Neural crest cell (in vitro differentiated cells): ENCODE measurements at places on chromosomes 7 and 10.
A peak's percentile ranks its signal among the peaks of the same experiment; 100 is the strongest.

GRCh38 chr7:98976396-98977185, 98.3 kb downstream of the TRRAP start:
- H3K4me1 ChIP-seq = no peaks in the 10 kb centered on the region
- H3K4me3 ChIP-seq = no peak overlapping the region
- no peak for DNase-seq

DNA sequence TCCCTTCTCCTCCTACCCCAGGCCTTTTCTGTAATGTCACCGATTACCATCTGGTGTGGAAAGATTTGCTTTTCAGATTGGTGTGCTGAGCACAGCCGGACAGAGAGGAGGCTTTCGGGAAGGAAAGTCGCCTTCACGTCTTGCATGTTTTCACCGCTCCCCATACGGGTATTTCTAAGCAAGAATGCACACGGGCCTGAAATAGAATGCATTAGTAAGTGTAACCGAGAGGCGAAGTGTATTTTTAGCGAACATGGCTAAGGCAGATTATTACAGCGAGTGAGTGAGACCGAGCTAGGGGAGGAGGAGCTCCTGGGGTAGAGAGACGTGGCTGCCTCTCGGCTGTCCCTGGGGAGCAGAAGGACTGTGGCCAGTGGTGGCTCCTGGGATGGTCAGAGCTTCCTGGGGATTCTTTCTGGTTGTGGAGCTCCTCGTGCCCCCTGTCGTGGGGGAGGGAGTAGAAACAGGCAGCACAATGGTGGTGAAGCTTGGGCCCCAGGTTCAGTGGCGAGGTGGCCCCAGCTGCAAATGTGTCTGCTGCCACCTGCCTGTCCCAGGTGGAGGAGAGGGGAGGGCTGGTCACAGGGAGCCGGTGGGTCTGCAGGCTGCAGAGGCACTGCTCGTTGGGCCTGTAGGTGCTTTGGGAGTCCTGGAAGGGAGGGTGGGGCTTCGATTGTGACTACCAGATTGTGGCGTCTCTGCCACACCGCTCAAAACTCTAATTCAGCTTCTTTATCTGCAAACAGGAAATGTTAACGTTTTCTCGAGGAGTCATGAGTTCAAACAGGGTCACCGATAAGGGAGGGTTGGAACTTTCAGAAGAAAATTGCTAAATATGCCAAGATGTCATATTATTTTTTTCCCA, 135.8 kb downstream of the CAMK1D start:
- H3K4me1 ChIP-seq = peaks cover 5% of the 10 kb centered on the region
- no peak for DNase-seq
- H3K27ac ChIP-seq = no peak overlapping the region
- H3K36me3 ChIP-seq = peaks cover 2% of the 10 kb centered on the region
- H3K4me3 ChIP-seq = no peak overlapping the region
- no peaks in the 10 kb centered on the region for H3K27me3 ChIP-seq

GRCh38 chr10:75250934-75251333, 15.2 kb upstream of the COMTD1 start:
- H3K4me1 ChIP-seq = no peaks in the 10 kb centered on the region
- H3K27ac ChIP-seq = no peak overlapping the region
- H3K27me3 ChIP-seq = no peaks in the 10 kb centered on the region
- H3K4me3 ChIP-seq = no peak overlapping the region
- peaks cover 13% of the 10 kb centered on the region for H3K36me3 ChIP-seq

GRCh38 chr10:11653758-11654471, 42.5 kb upstream of the USP6NL start:
- no peak overlapping the region for H3K27ac ChIP-seq
- H3K4me3 ChIP-seq = no peak overlapping the region
- no peak for DNase-seq
- H3K4me1 ChIP-seq = no peaks in the 10 kb centered on the region
- peaks cover 6% of the 10 kb centered on the region for H3K27me3 ChIP-seq

DNA sequence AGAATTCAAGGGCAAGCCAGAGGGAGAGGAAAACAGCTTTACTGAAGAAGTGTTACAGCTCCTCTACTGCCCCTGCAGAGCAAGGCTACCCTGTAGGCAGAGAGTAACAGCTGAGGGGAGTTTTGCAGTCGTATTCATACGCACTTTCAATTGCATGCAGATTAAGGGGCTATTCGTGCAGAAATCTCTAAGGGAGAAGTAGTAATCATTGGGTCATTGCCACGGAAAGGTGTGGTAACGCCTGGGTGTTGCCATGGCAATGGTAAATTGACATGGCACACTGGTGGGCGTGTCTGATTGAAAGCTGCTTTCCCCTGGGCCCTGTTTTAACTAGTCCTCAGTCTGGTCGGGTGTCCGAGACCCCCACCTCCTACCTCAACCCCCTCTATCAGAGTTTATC, 227.2 kb downstream of the NSUN6 start:
- peaks cover 3% of the 10 kb centered on the region for H3K27me3 ChIP-seq
- no peak overlapping the region for H3K27ac ChIP-seq
- no peak for DNase-seq
- H3K36me3 ChIP-seq = no peaks in the 10 kb centered on the region
- H3K4me3 ChIP-seq = no peak overlapping the region
- H3K4me1 ChIP-seq = no peaks in the 10 kb centered on the region

DNA sequence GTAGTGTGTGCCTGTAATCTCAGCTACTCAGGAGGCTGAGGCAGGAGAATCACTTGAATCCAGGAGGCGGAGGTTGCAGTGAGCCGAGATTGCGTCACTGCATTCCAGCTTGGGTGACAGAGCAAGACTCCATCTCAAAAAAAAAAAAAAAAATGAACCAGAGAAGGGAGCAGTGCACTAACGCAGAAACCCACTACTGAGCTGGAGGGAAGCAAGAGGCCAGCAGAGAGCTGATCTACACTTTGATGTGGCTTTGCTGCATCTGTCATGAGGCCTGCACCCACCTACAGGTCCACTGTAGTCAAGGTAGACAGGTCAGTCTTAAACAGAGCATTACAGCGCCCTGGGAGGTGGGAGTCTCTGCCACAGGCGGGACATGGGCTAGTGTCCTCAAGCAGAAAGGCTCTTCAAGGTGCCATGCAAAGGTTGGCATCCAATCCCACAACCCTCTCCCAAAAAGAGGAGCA, 30.0 kb downstream of the MAT1A start:
- H3K27ac ChIP-seq = no peak overlapping the region
- peaks cover 7% of the 10 kb centered on the region for H3K4me1 ChIP-seq
- no peaks in the 10 kb centered on the region for H3K36me3 ChIP-seq
- H3K27me3 ChIP-seq = no peaks in the 10 kb centered on the region
- H3K4me3 ChIP-seq = no peak overlapping the region
- no peak for DNase-seq

GRCh38 chr7:39827571-39827970, 122.5 kb upstream of the CDK13 start:
- H3K4me3 ChIP-seq = no peak overlapping the region
- no peak for DNase-seq
- H3K27me3 ChIP-seq = peaks cover 38% of the 10 kb centered on the region
- H3K27ac ChIP-seq = no peak overlapping the region
- no peaks in the 10 kb centered on the region for H3K4me1 ChIP-seq
- H3K36me3 ChIP-seq = no peaks in the 10 kb centered on the region

GRCh38 chr7:36600869-36601530, 123.3 kb downstream of the AOAH start:
- H3K4me3 ChIP-seq = no peak overlapping the region
- H3K36me3 ChIP-seq = no peaks in the 10 kb centered on the region
- H3K27ac ChIP-seq = no peak overlapping the region
- DNase-seq = no peak
- H3K4me1 ChIP-seq = peaks cover 13% of the 10 kb centered on the region

GRCh38 chr7:33917661-33918060, 12.3 kb downstream of the BMPER start:
- DNase-seq = no peak
- peaks cover 24% of the 10 kb centered on the region for H3K27me3 ChIP-seq
- H3K4me3 ChIP-seq = no peak overlapping the region

DNA sequence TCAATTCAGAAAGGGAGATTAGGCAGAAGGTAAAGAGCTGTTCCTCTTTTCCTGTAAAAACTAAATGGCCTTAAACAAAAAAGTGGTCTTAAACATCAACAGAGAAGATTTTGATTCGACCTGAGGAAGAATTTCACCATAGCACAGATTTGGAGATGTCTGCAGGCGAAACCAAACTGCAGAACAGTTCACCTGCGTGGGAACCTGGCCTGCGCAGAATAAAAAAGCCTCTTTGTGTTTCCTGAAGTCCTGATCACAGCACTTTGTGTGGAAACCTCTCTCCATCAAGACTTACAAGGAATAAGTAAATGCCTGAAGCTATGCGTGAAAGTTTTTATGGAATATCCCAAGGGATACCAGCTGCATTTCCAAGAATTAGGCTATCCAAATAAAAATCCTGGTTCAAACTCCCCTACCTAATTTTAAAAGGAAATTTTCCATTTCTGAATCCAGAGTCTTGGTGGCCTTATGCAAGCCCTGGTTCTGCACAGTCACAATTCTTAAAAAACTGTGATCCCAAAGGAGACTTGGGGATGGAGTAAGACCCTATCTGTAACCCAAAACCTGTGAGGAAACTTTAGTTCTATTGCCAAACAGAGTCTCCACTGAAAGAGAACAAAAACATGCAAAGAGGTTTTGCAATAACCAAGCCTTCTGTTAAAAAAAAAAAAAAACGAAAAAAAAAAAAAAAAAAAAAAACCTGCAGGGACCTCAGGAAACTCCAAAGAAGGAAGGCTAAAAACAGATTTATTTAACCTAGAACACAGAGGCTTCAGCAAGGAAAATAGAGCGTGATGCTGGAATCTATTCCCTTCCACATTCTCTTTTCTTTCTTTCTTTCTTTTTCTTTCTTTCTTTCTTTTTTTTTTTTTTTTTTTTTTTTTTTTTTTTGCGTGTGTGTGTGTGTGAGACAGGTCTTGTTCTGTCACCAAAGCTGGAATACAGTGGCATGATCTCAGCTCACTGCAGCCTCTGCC, 10.4 kb downstream of the CALML3 start:
- H3K36me3 ChIP-seq = no peaks in the 10 kb centered on the region
- no peak for DNase-seq
- no peaks in the 10 kb centered on the region for H3K27me3 ChIP-seq

GRCh38 chr7:114889646-114890285, 32.1 kb upstream of the MDFIC start:
- H3K4me3 ChIP-seq = no peak overlapping the region
- no peaks in the 10 kb centered on the region for H3K36me3 ChIP-seq
- H3K27me3 ChIP-seq = no peaks in the 10 kb centered on the region
- no peak overlapping the region for H3K27ac ChIP-seq

DNA sequence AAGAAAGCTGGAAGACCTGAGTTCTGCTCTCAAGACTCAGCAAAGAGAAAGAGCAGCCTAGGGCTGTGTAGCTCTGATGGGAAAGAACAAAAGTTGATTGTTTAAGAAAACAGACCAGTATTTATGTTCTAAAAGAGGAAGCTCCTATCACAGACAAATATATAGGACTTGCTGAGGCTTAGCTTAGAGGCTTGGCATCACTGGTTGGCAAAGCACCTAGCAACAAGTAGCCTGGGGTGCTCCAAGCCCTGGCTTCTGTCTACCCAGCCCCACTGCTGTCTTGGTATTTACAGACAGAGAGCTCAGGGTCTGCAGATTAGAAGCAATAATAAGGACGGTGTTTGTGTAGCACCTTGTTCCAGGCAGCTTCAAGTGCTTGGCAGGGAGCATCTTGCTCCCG, 36.9 kb upstream of the CCDC3 start:
- H3K27ac ChIP-seq = no peak overlapping the region
- H3K36me3 ChIP-seq = no peaks in the 10 kb centered on the region
- peaks cover 11% of the 10 kb centered on the region for H3K4me1 ChIP-seq

DNA sequence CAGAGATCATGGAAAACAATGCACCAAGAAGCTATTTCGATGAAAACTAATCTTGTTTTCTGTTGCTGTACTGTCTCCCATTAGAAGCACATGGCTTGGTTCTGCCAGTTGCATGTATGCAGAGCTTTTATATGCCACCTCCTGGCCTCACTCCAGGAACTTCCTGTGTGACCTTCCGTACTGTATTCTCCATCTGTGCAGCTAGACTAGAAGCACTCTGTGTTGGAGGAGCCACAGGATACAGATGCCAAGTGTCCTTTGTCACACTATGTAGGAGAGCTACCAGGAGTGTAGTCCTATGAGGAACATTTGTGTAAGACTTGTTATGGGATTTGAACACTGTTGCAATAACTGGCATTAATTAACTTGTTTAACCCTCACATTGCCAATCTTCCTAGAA, 503.5 kb upstream of the TPK1 start:
- H3K27ac ChIP-seq = no peak overlapping the region
- H3K4me1 ChIP-seq = no peaks in the 10 kb centered on the region
- H3K27me3 ChIP-seq = no peaks in the 10 kb centered on the region
- H3K36me3 ChIP-seq = no peaks in the 10 kb centered on the region
- no peak overlapping the region for H3K4me3 ChIP-seq

GRCh38 chr10:38007551-38007950, 2.9 kb upstream of the ZNF33A start:
- H3K27ac ChIP-seq = no peak overlapping the region
- H3K27me3 ChIP-seq = peaks cover 29% of the 10 kb centered on the region
- no peak for DNase-seq
- no peak overlapping the region for H3K4me3 ChIP-seq
- H3K36me3 ChIP-seq = peaks cover 2% of the 10 kb centered on the region

DNA sequence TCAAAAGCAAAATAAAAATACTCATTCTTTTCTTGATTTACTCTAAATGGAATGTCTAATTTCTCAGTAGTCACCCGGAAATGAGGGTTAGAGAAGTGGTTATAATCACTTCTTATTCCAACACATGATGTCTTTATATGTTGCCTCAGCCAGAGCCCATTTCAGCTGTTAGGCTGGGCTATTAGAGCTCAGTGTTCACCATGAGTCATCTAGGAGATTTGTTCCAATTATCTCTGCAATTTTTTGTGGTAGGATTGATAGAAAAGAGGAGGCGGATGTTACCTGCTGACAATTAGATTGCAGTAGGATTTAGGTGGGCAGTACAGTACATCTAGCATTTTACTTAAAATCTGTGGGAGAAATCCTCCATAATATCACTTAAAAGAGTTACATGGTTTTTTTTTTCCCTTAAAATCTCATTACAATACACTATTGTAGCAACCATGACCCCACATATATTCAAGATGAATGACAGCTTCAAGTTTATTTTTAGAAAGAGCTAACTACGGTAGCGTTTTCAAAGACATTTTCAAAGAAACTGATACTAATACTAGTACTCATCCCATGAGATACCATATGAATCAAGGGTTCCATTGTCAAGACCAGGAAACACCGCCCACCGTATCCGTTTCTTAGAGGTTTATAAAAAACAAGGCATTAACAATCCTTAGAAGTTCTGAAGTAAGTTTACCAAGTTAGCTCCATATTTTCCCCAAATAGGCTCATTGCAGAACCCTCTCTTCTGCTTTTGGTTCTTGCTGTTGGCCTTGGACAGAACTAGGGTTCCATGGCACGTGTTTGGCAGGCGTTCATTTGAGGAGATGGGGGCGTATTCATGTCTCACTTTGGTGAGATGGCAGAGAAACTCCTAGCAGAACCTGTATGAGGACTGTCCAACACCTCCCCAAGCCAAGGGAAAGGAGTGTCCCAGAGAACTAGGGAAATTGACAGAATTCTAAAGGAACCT, 10.4 kb downstream of the CPA2 start:
- H3K4me1 ChIP-seq = peaks cover 63% of the 10 kb centered on the region
- peak overlapping the region; percentile 6 for H3K4me3 ChIP-seq
- H3K27me3 ChIP-seq = no peaks in the 10 kb centered on the region
- no peak for DNase-seq
- peaks cover 2% of the 10 kb centered on the region for H3K36me3 ChIP-seq
